ENCODE measurements at places on chromosomes 7 and 10.

GRCh38 chr7:101858437-101859385 is 41.3 kb downstream of the CUX1 start:
- no peak for DNase-seq

- DNase-seq, result no peak
Measured at GRCh38 chr7:88638583-88638982, 120.9 kb upstream of the ZNF804B start.

DNA sequence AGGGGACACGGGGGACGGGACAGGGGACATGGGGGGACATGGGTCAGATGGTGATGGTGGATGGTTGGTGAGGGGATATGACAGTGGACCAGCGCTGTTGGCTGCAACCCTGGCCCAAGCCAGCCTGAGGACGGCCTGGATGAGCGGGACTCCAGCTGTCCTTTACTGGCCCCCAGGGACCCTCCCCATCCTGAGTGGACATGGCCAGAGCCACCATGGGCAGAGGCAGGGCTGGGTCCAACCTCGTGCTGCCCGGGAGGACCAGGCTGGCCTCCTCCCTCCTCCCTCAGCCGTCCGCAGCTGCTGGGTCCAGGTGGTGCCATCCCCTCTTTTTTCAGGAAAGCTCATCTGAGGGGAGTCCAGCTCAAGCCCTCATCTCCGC is 30.4 kb downstream of the GET4 start:
- DNase-seq, result no peak

DNA sequence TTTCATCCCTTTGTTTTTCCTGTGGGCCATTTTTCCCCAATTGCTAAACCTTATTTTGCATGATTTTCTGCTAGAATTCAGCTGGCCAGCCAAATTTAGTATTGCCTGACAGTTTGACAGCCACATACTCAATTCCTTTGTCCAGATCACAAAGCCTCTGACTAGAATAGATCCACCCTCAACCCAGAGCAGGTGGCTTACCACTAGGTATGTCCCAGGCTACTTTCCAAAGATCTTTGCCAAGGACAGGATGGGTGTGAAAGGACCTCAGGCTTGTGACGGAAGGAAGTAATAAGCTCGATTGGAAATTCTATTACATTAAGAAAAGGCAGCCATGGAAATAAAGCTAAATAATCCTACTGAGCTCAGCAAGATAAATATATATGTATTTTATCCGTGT is 50.6 kb upstream of the AGK start:
- DNase-seq, result no peak

GRCh38 chr7:24980534-24981170 is 674 bp upstream of the OSBPL3 start:
- peak; percentile 31 for DNase-seq

Data from activated naive CD8-positive, alpha-beta T cell treated with anti-CD3 and anti-CD28 coated beads, Interleukin-2, amount 50 U/mL, for 24 hours (primary cell).